T1000 (cell line): ENCODE measurements at places on chromosomes 7 and 10.
A peak's percentile ranks its signal among the peaks of the same experiment; 100 is the strongest.

DNA sequence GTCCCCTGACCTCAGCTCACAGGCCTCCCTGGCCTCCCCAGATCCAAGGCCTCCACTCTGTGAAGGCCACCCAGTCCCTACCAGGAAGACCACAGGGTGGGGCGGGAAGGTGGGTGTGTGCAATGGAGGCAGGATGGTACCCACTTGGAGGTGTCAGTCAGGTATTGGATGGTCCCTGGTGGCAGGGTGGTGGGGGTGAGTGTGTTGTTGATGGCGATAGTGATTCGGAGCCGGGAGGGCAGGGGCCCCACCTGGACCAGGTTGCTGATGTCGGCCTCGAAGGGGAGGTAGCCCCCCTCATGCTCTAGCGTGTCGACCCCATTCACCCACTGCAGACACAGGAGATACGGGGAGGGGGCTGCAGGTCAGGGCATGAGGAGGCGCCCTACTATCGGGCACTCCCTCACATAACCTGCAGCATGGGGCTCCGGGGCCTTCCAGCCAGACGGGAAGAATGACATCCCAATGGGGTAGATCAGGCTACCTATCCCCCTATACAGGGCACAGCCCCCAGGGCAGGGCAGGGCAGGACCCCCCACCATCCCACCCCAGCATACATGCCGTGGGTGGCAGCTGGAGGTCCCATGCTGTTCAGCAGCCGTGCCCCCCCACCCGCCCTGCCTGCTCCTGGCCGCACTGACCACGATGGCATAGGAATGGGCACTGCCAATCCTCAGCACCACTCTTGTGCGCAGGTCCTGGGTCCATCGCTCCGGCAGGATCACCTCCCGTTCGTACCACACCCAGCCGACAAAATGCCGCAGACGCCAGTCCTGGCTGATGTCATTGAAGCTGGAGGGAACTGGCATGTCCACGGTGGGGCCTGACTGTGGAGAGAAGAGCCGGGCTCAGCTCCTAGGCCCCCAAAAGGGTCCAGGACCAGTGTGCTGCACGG, 2.2 kb downstream of the GUSB start:
- DNase-seq: no peak

GRCh38 chr10:3764626-3765112, 20.3 kb downstream of the KLF6 start:
- no peak for DNase-seq

DNA sequence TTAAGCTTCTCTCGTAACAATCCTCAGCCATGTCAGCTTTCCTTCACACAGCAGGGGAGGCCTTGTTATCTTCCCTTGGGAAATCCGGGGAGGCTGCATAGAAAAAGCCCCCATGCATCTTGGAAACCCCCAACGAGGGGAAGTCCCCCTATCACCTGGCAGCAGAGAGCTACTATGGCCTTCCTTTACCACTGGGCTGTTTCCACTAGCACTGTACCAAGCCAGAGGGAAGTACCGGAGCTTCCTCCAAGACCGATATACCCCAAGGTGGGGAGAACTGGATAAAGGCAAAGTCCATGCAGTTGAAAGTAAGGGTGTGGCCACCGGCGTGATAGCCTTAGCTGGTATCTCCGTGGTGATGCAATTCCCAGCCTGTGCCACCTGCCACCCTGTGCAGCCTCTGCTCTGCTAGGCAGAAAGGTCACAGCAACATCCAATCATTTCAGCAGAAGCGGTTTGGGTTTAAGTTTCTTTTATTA, 4.4 kb upstream of the CLIP2 start:
- DNase-seq: no peak

DNA sequence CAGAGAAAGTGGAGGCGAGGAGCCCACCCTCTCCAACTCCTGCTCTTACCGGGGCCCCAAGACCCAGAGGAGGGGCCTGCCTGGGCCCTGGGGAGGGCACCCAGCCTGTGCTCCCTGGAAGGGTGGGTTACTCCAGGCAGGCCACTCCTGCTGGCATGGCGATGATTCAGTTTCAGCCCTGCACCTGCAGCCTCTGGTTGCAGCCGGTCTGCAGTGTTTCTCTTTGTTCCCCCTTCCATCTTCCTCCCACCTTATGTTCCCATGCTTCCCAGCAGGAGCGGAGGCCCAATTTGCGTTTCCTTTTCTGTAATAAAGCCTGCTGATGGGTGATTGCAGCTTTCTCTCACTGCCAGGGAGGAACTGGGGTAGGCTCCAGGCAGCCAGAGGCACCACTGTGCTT, 53.2 kb upstream of the FAM20C start:
- DNase-seq: no peak

DNA sequence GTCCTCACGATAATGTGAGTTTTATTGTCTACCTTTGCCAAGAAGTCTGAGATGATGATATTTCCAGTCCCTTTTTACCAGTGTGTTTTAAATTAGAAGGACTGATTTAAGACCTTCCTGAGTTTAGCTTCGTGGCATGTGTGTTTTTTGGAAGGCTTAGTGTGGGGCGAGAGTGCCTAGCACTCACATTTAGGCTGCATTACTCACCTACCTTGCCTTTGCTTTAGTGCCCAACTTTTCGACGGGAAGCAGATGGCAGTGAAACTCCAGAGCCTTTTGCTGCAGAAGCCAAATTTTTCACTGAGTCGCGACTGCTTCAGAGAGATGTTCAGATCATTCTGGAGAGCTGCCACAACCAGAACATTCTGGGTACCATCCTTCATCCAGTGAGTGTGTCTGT, 50.9 kb downstream of the SND1 start:
- DNase-seq: no peak

DNA sequence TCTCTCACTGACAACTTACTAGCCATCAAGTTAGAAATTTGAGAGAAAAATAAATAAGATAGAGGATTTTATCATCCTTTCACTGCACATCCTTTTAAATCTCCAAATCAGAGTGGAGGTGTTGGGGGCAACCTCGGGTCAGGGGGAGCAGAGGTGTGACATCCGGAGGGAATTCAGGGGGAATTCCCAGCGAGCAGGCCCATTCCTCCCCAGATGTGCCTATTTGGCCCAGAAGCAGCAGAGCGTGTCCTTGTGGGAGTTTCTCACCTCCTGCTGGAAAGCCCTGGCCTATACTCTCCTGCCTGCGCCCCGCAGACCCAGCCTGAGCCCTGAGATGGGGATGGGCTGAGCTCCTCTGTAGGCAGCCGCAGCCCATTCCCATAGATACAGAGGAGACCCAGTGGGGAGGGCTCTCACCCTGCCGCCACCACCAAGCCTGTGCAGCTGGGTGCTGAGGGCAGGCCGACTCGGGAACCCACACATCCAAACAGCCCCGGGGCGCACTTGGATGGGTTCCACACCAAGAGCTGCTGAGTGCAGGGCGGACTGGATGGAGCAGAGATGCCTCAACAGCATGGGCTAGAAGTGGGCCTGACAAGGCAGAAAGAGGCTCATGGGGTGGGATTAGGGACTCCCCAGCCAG, 124.5 kb downstream of the CXCL12 start:
- DNase-seq: no peak

GRCh38 chr10:90136731-90137316, 435.4 kb downstream of the KIF20B start:
- DNase-seq: no peak

DNA sequence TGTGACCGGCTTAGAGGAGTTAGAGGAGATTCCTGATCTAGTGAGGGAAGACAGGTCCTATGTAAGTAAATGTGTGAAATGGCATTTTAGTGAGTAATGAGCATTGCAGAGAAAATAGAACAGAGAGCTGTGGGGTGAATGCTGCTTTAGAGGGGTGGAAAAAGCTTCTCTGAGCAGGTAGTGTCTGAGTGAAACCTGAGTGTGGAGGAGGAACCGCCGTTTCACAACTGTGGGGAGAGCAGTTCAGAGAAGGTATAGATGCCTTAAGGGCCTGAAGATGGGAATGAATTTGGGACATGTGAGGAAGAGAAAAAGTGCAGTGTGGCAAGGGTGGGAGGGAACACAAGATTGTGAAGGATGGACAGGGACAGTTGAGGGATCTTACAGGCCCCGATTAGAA, 21.6 kb downstream of the FBH1 start:
- DNase-seq: no peak

DNA sequence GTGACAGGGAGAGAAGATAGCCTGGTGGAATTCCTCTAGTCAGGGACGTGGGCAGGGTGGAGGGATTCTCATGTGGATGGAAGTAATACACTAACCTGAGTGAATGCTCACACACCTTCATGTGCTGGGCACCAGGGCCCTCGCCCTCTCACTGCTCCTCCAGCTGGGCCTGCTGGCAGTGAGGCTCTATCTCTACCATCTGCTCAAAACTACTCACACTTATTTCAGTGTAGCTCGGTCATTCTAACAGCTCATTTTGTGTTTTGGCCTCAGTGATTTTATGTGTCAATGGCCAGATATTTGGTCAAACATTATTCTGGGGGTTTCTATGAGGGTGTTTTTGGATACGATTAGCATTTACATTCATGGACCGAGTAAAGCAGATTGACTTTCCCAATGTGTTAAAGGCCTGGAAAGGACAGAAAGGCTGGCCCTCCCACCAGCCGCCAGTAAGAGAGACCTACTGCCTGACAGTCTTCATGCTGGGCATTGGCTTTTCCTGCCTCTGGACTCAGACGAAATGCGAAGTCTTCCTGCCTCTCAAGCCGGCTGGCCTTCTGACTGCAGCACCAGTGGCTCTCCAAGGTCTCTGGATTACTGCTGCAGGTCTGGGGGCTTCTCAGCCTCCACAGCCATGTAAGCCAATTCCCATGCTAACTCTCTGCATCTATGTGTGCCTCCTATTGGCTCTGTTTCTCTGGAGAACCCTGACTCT, 335.4 kb downstream of the CXCL12 start:
- no peak for DNase-seq

- no peak for DNase-seq
Measured at GRCh38 chr7:101669307-101669706, 40.2 kb upstream of the MYL10 start.

GRCh38 chr7:131057794-131058070, 269.9 kb upstream of the MKLN1 start:
- no peak for DNase-seq

DNA sequence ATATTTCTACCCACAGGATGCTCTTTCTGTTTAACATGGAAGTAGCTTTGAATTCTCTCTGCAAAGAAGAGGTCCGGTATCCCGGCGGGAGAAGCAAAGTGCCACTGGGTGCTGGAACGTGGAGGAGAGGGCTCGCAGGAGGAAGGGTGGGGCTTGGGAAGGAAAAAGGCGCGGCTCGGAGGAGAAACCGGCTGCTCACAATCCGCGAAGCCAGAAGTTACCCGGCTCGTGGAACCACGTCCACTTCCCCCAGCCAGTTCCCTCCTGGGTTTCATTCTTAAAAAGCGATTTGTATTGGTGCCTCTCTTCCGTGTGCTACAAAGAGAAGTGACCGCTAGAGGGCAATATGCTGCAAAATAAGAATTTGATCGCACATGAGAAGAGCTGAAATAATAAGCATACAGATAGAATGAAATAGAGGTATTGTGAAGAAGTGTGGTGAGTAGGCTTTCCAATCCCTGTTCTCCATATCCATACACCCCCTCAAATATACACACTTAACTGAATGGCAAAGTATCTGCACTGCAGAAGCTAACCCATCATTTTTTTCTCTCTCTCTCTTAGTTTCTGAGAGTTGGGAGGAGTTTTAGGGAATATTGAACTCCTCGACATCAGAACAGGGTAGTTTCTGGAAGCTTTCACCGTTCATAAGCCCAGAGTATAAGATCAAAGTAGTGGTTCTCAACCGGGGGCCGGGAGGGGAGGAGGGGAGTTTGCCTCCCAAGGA, 31.1 kb downstream of the TRIL start:
- DNase-seq: peak; percentile 31

- no peak for DNase-seq
Measured at GRCh38 chr10:55668326-55668922, 692.6 kb downstream of the ZWINT start.

- DNase-seq: no peak
Measured at GRCh38 chr10:28280652-28281051, 22.2 kb downstream of the MPP7 start.

- DNase-seq: no peak
Measured at GRCh38 chr10:87036623-87037022, 16.5 kb downstream of the FAM25A start.

GRCh38 chr7:22320416-22320815, 36.5 kb downstream of the RAPGEF5 start:
- no peak for DNase-seq

GRCh38 chr7:5320391-5320790, 37.6 kb downstream of the SLC29A4 start:
- no peak for DNase-seq

- no peak for DNase-seq
Measured at GRCh38 chr10:2772135-2772534, 295.2 kb upstream of the PFKP start.

DNA sequence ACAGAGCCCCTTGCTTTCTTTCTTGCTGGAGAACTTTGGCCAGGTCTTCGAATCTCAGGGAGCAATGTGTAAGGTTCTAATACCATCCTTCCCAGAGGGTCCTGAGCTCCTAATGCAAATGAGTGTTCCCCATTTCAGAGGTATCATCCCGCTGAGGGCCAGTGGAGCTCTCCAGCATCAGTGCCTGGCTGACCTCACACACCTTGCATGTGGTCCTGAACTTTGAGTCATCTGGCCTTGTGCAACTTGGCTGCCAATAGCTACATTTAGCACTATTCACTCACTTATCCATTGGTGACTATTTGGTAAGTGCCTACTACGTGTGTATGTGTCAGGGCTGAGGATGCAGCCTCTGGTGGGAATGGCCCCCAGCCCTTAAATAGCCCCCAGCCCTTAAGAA, 48.4 kb upstream of the HABP2 start:
- DNase-seq: no peak

DNA sequence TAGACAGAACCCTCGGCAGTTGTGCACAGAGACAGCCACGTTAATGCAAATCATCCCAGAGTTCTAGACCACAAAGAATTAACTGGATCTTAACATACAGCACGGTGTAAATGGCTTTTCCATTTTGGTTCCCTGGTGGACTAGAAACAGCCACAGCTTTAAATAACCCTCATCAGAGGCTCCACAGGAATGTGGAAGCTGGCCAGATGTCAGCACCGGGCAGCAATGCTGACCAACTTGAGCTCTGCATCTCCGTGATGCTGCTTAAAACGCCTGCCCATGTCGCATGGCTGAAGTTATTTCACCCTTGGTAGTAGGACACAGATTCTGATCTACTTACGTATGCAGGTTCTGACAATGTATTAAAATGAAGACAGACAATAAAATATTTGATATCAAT, 24.5 kb downstream of the RSU1 start:
- DNase-seq: no peak

DNA sequence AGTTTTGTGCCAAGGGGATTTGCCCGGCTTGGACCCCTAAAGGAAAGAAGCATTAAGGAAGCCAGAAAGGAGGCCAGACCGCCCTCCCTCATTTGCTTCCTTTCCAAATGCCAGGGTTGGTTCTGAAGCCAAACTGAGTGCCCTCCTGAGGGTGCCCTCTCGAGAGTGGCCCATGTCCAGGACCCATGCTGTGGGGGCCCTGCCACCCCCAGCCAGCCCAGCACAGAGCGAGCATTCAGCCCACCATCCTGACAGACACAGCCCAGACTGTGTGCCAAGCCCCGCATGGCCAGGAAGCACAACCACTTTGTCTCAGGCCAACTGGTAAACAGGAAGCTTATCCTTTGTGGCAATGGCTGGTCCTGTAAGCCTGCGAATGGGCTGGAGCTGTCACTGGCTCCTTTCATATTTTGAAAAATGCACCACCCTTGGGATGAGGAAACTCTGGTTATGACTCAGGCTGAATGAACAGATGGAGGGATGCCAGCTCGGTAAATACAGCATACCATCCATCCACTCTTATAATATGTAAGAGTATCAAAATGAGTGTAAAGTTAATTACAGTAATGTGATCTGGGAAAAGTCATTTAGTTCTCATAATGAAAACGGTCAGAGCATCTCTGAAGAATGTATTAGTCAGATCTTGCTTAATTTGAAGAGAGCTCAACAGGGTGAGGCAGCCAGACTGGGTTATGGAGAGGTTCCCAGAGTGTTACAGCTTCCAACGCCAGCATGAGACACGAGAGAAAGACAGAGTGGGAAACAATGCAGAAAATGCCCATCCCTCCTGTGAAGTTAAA, 65.0 kb downstream of the STK17A start:
- peak; percentile 83 for DNase-seq
